ENCODE measurements at places on chromosomes 12 and 14.

DNA sequence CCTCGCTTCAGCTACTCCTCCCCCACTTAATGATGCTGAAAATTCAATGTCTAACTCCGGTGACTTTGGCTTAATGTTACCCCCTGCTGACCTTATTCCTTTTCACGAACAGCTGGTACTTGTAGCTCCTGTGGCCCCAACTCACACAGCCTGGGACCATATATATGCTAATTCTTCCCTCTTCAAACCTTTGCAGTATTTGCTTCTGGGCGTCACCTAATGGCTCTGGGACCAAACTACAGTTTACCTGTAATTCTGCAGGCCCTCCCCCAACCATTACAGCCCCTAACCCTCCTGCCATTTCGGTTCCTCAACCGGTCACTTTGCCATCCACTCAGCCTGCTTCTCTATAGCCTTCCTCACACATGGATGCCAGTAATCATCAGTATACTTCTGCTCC, 29.6 kb upstream of the C12orf75 start:
- no peak for DNase-seq

DNA sequence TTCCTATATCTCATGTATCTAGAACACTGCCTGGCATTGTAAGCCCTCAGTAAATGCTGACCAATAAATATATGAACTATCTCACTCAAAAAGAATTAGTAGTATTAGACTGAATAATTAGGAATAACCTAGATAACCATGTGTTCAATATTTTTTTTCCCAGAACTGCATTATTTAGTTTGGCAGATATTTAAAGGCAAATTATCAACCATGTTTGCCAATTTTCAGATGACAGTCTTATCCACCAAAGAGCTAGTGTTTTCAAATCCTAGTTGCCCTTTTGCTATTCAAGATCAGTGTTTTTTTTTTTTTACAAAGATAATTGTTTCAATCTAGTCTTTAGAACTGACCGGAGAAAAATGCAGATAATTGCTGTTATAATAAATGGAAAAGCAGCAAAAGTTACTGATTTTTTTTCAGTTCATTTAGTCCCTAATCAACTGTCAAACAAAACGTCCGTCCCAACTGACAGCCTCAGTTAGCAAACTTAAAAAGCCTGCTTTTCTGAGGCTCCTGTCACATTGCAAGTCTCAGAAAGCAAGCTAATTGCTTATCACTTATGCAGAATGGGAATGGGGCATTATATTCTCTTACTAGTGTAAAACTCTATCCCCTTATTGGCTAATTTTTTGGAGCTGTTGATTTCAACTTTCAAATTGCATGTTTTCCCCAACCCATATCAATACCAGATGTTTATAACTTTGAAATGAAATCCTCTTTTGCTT, 203.2 kb downstream of the PAWR start:
- no peak for DNase-seq

GRCh38 chr12:31962076-31962475, 2.9 kb downstream of the RESF1 start:
- DNase-seq, result no peak

DNA sequence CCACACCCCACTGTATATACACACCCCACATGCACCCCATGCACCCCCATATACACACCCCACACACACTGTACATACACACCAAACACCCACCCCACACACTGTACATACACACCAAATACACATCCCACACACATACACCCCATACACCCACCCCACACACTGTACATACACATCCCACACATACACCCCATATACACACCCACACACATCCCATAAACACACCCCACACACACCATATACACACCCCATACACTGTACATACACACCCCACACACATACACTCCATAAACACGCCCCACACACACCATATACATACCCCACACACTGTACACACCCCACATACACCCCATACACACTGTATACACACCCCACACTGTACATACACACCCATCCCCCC, 82.3 kb downstream of the NOC4L start:
- DNase-seq, result no peak

Measured in cerebellum (tissue), 4 donors.